Activated CD8-positive, alpha-beta T cell treated with anti-CD3 and anti-CD28 coated beads for 36 hours (primary cell): ENCODE measurements at places on chromosomes 12 and 14. TPM values are rescaled to one million over a fixed set of nuclear protein-coding genes. Genes with fewer than 3 reads are reported as not detected.

The GLIPR1L1 gene
- total RNA-seq: not detected

The RND1 gene
- 3.2 TPM for total RNA-seq

The CAPZA3 gene
- total RNA-seq: not detected

The RASSF9 gene
- not detected for total RNA-seq
